ENCODE measurements at places on chromosomes 16 and 17. TPM values are rescaled to one million over a fixed set of nuclear protein-coding genes. Genes with fewer than 3 reads are reported as not detected.

DNA sequence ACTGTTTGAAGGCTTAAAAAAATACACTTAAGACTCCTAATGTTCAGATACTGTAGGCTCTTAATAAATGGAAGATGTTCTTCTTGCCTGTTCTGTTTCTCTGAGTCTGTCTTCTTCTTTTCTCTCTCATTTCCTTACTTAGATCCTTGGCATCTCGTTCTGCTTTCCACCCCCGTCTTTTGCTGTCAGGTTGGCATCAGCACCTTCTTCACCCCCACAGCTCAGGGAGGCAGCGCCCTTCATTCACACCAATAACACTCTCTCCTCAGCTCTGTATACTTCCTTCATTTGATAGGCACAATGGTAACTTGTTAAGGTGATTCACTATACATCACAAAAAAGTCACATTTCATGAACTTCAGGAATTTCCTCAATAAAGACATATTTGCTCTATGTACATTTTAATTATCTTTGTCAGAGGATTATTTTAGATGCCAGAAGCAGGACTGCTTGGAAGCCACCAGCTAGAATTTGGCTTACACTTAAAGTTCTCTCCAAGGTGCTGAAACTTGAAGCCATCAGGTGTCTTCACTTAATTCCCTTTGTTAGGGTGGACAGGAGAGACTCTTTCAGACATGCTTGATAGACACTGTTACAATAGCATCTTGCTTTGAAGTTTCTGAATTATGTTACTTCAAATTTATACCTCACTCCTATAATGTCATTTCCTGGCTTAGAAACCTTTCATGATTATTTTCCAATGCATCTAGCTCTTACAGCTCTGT is 670.1 kb upstream of the C16orf82 start:
- no peak for DNase-seq

DNA sequence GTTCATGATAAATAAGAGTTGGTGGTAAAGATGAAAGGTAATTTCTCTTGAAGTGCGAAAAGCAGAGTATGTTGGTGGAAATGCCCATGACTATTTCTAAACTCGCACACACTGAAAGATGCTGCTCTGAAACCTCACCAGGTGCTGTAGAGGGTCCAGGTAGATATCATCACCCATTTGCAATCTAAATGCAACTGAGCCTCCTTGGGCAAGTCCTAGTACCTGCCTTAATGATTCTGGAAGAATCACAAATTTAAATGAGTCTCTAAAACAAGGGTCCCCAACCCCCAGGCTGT is 5.9 kb upstream of the MMD start:
- DNase-seq: no peak

- no peak for DNase-seq
Measured at GRCh38 chr17:78672005-78672404, 94.8 kb upstream of the DNAH17 start.

DNA sequence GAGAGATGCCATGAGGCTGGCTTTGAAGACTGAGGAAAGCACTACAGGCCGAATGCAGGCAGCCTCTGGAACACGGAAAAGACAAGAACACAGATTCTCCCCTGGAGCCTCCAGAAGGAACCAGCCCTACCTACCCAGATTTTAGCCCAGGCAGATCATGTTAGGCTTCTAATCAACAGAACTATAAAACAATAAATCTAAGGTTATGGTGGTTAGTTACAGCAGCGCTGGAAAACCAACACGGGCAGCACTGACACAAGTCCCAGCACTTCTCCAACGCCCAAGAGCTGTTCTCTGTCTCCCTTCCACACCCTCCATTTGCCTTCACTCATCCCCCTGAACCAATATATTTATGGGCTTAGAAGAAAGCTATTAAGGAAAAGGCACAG is 7.5 kb downstream of the ANKRD11 start:
- no peak for DNase-seq

- no peak for DNase-seq
Measured at GRCh38 chr17:44769647-44770084, 10.9 kb downstream of the ADAM11 start.

- no peak for DNase-seq
Measured at GRCh38 chr16:1057252-1057932, 15.2 kb upstream of the SSTR5 start.

GRCh38 chr17:32445971-32446370 is 1.7 kb downstream of the PSMD11 start:
- no peak for DNase-seq

- DNase-seq: no peak
Measured at GRCh38 chr17:74775409-74776043, 619 bp downstream of the NAT9 start.

- no peak for DNase-seq
Measured at GRCh38 chr17:32943206-32943605, 15.3 kb downstream of the TMEM98 start.

GRCh38 chr17:80836971-80837481 is 154.6 kb upstream of the CHMP6 start:
- no peak for DNase-seq

DNA sequence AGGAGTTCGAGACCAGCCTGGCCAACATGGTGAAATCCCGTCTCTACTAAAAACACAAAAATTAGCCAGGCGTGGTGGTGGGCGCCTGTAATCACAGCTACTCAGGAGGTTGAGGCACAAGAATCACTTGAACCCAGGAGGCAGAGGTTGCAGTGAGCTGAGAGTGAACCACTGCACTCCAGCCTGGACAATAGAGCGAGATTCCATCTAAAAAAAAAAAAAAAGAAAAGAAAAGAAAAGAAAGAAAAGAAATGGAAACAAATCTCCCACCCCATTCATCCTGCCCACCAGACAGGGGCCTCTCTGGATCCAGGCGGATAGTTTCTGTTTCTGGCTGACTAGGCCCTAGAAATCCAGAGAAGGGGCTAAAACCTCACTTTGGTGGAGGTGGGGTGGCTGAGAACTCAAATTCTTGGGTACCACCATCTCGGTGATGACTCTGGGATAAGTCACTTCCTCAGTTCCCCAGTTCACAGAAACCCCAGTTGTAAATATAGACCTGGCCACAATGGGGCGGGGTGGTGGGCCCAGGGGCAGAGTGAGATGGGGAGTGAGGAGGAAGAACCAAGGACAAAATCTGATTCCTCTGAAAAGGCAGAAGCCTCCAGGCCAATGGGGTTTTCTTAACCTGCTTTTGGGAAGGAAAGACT is 22.2 kb downstream of the SOCS1 start:
- DNase-seq: no peak

- no peak for DNase-seq
Measured at GRCh38 chr17:44549686-44550085, 7.6 kb upstream of the FZD2 start.

DNA sequence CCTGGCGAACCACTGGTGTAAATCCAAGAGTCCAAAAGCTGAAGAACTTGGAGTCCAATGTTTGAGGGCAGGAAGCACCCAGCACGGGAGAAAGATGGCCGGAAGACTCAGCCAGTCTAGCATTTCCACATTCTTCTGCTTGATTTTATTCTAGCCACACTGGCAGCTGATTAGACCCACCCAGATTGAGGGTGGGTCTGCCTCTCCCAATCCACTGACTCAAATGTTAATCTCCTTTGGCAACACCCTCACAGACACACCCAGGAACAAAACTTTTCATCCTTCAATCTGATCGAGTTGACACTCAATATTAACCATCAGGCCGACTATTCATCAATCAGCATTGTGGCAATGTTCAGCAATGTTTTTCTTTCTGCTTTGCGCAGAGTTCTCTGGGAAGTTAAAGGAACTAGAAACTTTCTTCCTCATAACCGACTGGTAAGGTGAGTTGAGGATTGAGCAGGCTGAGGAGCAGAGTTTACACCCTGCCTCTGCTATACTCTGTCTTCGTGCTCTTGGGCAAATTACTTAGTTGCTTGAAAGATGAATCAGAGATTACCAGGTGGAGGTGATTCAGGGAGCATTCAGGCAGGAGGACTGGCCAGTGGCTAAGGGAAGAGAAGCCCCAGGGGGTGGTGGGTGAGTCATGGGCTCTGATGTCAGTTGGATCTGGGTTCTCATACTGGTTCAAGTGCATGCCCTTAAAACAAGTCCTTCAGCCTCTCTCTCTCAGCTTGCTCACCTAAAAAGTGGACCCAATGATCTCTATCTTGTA is 28.2 kb upstream of the BRD7 start:
- peak; percentile 53 for DNase-seq

- no peak for DNase-seq
Measured at GRCh38 chr17:83106056-83106588, 26.7 kb downstream of the METRNL start.

DNA sequence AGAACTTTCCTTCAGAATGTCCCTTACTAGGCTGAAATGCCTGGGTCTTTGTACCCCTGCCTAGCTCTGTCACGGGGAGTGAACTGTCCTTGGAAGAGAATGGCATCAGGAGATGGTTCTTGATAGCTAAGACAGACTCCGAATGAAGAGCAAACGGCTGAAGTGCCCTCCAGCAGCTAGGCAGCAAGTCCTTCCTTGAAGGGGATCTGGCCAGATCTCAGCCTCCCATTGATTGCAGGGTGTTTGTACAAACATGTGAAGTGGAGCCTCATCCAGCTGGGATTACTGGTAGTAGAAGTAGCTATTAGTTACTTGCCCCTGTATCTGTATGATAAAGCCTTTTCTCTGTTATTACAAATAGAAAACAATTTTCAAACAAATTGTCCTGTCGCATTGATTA is 30.9 kb downstream of the LRRC36 start:
- DNase-seq: peak; percentile 74

DNA sequence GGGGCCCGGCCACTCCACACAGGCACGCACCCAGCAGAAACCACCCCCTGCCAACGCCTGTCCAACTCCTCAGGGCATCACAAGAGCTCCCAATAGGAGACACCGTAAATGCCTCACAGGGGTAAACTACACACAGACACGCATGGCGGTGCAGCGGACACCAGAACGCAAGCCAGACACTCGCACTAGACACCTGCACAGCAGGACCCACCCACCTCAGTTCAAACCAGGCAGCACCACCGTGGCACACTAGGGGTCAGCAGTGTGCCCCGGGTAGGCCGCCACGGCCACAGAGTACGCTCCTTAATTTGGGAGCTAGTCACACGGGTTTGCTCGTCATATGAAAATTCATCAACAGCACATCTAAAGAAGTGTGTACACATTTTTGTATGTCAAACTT is 3.4 kb downstream of the SLC38A10 start:
- DNase-seq: no peak

DNA sequence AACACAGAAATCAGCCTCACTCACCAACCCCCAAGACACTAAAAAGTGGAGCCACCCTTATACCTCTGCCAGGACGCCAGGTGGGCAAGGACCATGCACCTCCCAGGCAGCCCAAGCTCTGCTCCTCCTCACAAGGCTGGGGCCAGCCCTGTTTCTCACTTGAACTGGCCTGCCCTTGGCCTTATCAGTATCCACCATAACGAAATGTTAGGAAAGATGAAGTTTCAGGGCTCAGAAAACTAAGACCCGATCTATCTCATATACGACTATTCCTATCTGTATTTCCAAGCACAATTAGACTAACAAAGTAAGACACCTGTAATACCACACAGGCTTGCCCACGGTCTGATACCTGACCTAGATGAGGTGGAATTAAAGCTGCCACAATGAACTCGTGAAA is 6.9 kb downstream of the FBXO31 start:
- no peak for DNase-seq

DNA sequence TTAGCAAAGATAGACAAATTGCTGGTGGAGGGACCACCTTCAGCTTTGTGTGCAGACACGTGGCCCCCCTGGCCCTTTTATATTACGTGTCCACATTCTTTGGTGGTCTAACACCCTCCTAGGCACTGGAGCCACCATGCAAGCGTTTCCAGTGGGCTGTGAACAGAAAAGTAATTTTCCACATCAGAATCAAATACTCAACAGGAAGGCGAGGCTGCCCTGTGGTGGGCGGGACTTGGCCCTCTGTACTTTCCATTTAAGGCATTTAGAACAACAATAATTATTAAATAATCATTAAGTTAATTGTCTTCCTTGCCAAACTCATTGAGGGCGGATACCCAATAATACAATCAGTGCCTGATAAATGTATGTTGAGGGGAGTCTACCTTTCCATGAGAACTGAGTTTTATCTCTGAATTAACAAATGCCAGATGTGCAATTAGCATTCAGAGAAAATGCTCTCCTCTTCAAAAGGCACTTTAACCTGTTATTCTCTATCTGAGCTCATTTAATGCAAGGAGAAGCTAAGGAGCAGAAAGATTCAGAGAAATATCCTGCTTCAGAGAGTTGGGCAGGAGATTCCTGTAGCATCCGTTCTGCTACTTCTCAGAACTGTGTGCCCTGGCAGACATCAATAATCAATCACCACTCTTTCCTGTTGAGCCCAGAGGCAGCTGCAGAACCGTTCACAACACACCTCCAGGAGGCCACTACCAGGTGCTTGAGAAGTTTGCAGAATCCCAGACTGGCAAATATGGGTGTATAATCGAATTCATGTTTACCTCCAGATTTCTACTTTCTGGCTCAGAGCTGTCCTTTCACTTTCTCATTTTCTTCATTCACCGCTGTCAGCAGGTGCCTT is 109.4 kb downstream of the CMIP start:
- no peak for DNase-seq

The CHD9NB gene
- total RNA-seq: 0.19 TPM

The KRT33A gene
- total RNA-seq: not detected

The MAPT gene
- 4.2 TPM for total RNA-seq

The SLFN14 gene
- not detected for total RNA-seq

The UNC45B gene
- under 0.01 TPM for total RNA-seq

The NHLRC4 gene
- 1.7 TPM for total RNA-seq

All from esophagus muscularis mucosa (tissue), 4 donors.